ENCODE measurements at places on chromosomes 3 and 15.
A peak's percentile ranks its signal among the peaks of the same experiment; 100 is the strongest.

- DNase-seq, result no peak
These were observed 3.5 kb upstream of the PIF1 start for GRCh38 chr15:64828985-64829384.

- no peak for DNase-seq
These were observed 83.4 kb upstream of the FAM3D start for GRCh38 chr3:58749948-58750347.

GRCh38 chr3:156307704-156308103 is 187.3 kb downstream of the KCNAB1 start:
- DNase-seq, result no peak

DNA sequence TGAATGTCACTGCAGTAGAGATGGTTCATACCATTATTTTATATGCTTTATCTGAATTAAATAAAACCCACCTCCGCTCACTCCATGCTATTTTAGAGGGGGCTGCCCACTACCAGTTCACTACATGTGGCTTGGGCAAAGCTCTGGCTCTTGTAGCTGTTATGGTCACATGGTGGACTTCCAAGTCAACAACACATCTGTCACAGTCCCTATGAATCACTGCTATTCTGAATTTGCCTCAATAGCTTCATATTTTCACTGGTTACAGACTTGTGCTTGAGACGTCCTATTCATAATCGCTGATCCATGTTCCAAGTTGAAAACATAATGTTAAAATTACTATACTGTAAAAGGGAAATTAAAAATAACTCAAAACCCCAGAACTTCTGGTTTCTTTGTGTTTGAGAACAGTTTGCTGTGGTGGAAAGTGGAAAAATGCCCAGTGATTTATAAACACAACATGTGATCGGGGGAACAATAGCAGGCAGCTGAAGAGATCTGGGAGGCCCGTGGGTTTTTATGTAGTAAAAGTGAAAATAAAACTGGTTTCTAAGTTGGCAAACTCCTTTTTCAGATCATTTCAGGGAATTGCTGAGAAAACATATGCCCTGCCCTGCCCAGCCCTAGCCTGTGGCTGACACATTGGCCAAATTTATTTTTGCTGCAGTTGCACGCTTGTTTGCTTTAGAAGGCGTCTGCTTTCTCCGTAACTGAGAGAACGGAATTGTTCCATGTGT is 128.8 kb upstream of the PRR23C start:
- no peak for DNase-seq

DNA sequence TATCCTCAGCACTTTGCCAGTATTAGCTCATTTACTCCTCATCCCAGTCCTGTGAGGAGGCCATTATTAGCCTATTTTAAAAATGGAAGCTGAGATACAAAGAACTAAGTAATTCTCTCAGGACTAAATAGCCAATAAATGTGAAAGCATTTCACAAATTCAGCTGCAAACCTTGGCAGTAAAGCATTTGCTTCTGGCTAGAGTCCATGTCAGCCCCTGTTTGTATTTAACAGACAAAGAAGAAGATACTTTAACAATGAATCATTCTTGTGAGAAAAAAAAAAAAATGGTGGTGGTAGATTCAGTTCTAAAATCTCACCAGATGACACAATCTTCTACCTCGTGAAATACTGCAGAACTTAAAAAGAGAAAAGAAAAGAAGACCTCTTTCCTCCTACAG is 85.0 kb upstream of the CNTN6 start:
- no peak for DNase-seq

- DNase-seq, result no peak
These were observed 86.6 kb downstream of the EDEM1 start for GRCh38 chr3:5274091-5274490.

GRCh38 chr3:178382449-178383061 is 153.7 kb upstream of the KCNMB2 start:
- DNase-seq, result no peak

- DNase-seq, result no peak
These were observed 17.4 kb upstream of the BDH1 start for GRCh38 chr3:197573048-197573767.

GRCh38 chr3:114179575-114179974 is 723 bp upstream of the DRD3 start:
- no peak for DNase-seq

- DNase-seq, result no peak
These were observed 409.6 kb upstream of the KCNMB2 start for GRCh38 chr3:178126686-178127085.

DNA sequence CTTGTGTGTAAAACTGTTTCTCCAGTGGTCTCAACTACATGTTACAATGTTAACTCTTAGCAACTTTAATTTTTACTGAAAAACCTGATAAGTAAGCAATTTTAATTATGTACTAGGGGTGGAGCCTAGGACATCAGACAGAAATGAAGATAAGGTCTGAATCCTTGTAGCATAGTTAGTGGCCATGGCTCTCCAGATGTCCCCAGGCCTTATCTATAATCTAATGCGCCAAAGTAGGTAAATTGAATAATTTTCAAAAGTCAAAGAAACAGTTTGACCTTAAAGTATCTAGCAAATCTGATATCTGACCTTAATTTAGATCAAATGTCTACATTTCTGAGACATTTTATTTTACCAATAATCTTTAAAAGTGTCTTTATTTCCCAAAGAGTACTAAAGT is 8.2 kb downstream of the MAGEF1 start:
- DNase-seq, result no peak

DNA sequence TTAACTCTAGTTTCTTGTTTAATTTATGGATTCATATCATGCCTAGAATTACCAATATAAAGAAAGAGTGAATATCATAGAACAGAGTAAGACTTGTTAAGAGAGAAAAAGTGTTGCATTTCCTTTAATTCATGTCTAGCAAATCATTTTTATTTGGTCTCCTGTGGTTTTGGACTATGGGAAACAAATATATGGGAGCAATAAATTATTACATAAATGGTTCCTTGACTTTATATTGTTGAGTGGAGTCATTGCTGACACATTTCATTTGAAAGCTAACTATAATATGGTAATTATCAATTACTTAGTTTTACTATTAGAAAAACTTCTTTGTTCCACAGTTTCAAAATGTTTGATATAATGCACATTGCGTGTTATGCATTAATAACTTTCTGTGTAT is 144.7 kb upstream of the CGNL1 start:
- DNase-seq, result no peak

DNA sequence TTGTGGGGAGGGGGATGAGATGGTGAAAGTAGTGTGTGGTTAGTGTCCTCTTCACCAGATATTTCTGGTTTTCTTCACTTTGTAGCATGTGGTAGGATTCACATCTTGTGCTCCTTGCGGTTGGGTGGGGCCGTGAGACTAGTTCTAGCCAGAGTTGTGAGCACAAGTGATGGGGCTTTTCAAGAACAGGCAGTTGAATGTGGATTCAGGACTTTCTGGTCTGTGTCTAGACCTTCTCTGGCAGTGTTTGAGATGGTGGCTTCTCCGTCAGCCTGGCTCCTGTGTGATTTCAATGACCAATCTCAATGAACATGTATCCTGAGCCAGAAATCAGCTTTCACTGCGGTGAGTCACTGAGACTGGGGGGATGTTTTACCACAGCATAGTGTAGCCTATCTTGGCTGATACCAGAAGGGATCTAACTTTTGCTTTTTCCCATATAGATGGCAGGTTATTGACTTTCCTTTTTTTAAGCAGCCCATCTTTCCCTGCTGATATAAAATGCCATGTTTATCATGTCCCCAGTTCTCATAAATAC is 82.6 kb downstream of the RPLP1 start:
- peak; percentile 1 for DNase-seq

DNA sequence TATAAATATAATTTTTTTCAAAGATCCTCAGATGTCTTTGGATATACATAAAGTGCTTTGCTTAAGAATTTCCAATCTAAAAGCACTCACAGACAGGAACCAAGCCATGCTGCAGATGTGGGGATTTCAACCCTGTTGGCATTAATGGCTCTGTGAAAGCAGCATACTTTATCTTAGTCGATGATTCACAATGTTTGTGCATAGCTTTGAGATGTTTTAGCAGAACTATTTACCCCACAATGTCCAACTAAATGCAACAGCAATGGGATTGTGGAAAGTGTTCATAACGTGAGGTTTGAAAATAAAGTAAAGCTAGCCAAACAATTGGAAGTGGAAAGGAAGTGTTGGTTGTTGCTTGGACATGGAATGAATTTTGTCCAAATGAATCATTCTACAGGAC is 371.4 kb downstream of the SOX2 start:
- DNase-seq, result no peak

DNA sequence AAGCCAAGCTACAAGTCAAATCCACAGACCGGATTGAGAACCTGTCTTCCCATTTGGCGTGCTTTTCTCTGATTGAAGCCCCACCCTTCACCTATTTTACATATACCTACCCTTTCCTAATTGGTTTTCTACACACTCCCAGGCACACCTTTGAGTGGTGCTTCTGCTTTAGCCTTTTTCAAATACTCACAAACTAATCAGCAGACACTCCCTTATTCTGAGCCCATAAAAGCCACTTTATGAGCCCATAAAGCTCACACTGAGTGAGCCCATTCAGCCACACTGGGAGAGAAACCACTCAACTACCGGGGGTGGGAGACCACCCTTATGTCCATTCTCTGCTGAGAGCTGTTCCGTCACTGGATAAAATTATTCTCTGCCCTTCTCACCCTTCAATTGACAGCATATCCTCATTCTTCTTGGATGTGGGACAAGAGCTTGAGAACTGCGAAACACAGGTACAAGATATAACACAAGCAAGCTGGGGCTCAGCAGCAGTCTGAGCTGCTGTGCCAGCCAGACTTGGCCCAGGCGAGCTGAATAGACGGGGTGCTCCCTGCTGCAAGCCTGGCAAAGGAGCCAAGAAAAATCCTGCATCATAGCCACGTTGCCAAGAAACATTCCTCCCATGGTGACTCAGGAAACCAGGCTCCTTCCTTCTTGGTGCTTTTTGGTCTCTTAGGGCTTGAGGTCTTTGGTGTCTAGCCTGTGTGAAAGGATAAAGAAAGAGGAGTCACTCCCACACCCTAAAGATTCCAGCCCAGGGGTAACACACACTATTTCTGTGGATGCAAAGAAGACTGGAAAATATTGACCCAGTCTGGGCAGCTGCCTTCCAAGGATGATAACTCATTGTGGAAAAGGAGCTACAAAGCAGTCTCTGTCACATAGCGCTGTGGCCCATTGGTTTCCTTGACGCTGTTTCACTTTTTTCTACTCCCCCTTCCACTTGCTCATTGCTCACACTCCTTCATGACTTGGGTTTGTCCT is 609.7 kb downstream of the MCTP2 start:
- no peak for DNase-seq

- DNase-seq, result no peak
These were observed 15.0 kb upstream of the MEX3B start for GRCh38 chr15:82060817-82061216.

DNA sequence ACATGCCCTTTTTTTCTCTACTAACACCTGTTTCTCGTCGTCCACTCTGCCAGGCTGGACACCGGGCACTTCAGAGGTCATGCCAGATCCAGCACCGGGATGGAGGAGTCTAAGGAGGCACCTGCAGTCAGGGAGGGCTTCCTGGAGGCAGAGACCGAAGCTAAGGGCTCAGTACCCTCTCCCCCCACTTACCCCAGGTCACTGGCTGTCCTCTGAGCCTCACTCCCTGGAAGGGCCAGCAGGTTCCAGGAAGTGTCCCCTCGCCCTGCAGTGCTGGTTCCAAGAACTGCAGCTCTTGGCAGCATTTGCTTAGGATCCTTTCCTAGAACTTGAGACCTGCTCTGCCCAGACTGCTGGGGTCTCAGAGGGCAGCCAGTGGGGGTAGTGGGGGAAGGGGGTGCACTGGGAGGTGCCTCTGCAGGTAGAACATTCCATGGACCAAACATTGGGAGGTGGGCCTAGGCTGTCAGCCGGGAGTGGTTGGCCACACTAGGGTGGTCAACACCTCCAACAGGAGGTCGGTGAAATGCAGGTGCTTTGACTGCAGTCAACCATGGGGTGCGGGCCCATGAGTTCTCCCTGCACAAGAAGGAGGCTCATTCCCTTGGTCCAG is 11.3 kb downstream of the CISH start:
- DNase-seq, result no peak

- DNase-seq, result no peak
These were observed at the start of gene GALNT15 for GRCh38 chr3:16174389-16174788. GALNT15 (plus strand) TSS chr3:16174680; CDS start chr3:16175152, 472 bp downstream.

DNA sequence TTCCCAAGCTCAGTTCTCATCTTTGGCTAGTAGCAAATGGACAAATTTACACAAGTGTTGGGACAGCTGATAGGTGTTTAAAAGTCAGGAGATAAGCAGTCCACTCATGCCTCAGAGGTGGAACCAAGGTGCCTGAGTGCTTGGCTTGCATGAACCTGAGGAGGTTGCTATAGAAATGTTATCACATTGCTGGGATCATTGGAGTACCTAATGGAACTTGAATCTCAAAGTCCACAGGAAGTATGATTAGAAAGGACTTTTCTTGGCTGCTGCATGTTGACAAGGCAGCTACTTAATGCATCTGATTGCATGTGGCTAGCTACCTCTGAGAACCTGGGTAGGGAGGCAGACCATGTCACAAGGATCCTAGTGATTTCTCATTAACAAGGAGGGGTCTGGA is 39.5 kb upstream of the C3orf80 start:
- no peak for DNase-seq

DNA sequence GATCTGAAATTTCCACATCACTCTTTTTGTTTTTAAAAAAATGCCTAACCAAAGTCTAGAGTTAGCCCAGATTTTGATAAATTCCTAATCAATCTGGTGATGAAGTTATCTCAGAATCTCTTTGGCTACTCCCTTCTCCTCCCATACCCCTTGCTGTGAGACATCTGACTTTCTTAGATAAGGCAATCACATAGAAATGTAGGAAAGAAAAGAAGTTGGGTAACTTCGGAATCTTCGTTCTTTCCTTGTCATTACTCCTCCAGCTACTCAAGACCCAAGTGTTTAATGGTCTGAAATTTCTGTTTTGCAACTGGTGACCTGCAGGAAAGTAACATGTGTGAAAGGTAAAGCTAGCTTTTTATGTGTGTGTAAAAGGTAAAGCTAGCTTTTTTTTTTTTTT is 37.8 kb downstream of the MYL3 start:
- DNase-seq, result no peak

DNA sequence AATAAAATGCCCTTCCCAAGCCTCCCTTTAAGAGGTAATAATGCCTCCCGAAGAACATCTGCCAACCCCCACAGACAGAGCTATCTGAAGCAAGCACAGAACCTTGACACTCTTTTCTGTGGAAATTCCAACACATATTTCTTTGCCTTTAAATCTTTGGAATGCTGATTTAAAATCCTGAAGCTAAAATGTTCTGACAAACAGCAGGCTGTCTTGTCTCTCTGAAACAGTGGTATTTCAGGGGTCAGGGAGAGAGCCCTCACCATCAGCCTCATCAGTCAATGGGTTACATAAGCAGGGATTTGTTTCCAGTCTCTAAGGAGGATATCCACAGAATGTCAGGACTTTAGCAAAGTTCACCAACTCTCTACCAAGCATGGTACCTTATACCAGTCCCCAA is 27.8 kb upstream of the ARHGEF3 start:
- DNase-seq, result no peak

- DNase-seq, result no peak
These were observed 823.0 kb upstream of the NECTIN3 start for GRCh38 chr3:110248666-110249065.
